ENCODE measurements at places on chromosomes 13 and 19.

DNA sequence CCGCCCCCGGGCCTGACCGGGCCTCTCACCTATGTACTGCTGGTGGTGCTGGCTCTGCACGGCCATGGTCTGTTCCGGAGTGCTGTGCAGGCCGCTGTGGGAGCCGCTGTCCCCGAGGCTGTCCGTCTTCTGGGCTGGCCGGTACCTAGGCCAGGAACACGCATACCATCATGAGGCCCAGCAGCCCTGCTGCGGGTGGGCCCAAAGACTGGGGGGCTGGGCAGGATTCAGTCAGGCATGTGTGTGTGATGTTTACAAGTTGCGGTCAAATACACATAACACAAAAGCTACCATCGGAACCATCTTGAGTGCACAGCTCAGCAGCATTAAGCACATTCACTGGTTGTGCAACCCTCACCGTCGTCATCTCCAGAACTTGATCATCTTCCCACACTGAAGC lies 32.2 kb upstream of the RANBP3 start:
- DNase-seq, result no peak

DNA sequence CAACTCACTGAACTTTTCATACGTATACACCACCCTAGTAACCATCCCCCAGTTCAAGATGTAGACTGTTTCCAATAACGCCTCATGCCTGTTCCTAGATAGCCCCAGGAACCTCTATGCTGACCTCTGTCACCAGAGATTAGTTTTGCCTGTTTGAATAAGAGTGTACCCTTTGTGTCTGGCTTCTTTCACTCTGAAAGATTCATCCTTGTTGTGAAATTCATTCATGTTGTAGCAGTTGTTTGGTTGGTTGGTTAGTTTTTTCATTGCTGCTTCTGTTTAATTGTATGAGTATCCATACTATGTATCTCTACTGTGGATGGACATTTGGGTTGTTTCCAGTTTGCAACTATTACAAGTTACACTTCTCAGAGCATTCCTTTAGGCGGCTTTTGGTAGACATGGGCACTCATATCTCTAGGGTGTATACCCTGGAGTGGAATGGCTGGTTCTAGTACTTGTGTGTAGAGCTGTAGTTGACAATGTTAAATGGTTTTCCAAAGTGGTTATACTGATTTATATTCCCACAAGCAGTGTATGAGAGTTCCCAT lies 1.6 kb downstream of the RNASEH2B start:
- no peak for DNase-seq

- DNase-seq, result no peak
These were observed 1.2 kb downstream of the RNF113B start for GRCh38 chr13:98175823-98176222.

GRCh38 chr13:67769987-67770341 lies 539.8 kb upstream of the PCDH9 start:
- no peak for DNase-seq

DNA sequence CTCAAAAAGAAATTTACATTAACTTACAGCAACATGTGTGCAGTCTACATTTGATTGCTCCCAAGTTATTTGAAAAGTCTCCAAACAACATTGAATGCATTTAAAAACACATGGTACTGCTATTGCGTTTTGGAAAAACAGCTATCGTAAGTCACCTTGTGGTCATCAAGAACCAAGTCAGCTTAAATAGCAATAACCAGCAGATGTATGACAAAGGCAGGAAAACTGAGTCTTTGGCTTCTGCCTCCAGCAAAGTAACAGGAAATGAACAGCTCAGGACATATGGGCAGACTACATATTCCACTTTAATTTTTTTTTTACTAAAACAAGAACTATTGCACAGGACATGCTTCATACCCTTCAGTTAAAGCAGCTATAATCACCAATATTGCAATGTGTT lies 580.6 kb upstream of the SPRY2 start:
- no peak for DNase-seq

DNA sequence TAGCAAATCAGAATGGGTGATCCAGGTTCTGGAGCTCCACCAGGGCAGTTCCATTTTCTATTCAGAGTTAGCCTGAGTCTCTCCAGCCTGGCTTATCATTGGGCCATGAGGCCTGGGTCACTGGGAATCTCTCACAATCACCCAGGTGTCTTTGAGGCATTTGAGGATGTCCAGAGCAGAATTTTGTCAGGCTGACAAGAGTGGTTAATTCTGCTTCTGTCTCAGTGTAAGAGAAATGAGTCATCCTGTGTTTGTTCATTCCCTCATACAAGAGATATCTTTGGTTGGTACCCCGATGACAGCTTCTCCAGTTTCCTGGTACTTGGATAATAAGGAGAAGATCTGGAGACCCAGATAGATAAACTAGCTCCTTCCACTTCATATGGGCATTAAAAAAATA lies 10.4 kb downstream of the ZNF93 start:
- no peak for DNase-seq

DNA sequence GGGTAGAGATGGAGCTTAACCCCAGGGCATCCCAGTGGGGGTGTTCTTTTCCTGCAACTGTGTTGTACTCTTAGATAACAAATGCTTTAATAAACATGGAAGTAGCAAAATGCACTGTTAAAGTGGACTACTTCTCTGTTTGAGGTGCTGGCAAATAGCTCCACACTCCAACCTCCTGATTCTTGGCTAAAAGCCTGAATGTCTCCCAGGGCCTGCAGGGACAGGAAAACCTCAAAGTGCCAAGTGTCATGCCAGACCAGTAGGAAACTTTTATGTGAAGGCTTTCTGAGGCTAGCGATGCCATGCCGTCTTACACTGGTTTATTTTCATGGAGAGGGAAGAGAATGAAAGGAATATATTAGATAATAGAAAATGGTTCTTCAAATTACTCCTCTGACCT lies 6.8 kb downstream of the FREM2 start:
- DNase-seq, result no peak

GRCh38 chr19:38395381-38396114 lies 7.1 kb downstream of the SPRED3 start:
- no peak for DNase-seq

GRCh38 chr13:100392709-100393630 lies 195.6 kb downstream of the GGACT start:
- no peak for DNase-seq

GRCh38 chr19:32652894-32653598 lies 21.9 kb downstream of the ANKRD27 start:
- no peak for DNase-seq

GRCh38 chr13:94557684-94558235 lies 38.2 kb downstream of the TGDS start:
- no peak for DNase-seq

- DNase-seq, result no peak
These were observed 58.5 kb downstream of the POSTN start for GRCh38 chr13:37539976-37540605.

GRCh38 chr19:51366389-51367254 lies 434 bp upstream of the ETFB start:
- DNase-seq, result peak; percentile 82

GRCh38 chr19:29745253-29745652 lies 30.2 kb upstream of the C19orf12 start:
- DNase-seq, result no peak

DNA sequence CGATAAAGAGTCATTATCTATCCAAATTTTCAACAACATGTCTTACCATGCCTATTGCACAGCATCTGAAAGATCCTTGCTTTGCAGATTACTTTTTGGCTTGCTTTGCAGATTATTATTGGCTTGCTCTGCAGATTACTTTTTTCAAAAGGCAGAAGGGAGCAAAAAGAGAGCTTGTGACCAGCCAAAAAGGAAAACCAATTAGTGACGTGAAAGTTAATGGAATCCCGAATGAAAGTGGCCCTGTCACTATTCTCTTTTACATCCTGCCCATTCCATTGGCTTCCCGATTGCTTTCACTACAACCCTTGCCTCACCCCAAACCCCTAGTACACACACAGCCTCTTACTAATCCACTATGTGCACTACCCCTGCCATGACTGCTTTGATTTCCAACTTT lies 81.3 kb downstream of the LHFPL6 start:
- no peak for DNase-seq

GRCh38 chr13:25300861-25301346 lies 521 bp upstream of the NUP58 start:
- no peak for DNase-seq

DNA sequence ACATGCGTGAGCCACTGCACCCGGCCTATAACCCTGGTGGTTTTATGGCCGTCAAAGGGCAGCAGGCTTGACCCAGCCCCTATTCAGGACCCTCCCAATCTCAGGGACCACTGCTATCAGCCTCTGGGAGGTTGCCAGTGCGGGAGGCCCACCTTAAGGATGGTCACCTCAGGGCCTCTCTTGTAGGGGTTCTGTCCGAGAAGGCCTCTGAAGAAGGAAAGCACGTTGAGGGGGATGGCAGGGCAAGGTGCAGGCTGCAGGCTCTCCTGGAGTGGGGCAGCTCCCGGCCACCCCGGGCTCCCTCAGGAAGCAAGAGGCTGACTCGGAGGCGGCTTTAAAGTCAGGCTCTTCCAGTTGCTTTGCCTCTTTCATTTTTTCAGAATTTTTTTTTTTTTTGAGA lies 6.0 kb upstream of the GRTP1 start:
- DNase-seq, result no peak

GRCh38 chr13:111066544-111066943 lies 48.6 kb upstream of the ARHGEF7 start:
- no peak for DNase-seq

DNA sequence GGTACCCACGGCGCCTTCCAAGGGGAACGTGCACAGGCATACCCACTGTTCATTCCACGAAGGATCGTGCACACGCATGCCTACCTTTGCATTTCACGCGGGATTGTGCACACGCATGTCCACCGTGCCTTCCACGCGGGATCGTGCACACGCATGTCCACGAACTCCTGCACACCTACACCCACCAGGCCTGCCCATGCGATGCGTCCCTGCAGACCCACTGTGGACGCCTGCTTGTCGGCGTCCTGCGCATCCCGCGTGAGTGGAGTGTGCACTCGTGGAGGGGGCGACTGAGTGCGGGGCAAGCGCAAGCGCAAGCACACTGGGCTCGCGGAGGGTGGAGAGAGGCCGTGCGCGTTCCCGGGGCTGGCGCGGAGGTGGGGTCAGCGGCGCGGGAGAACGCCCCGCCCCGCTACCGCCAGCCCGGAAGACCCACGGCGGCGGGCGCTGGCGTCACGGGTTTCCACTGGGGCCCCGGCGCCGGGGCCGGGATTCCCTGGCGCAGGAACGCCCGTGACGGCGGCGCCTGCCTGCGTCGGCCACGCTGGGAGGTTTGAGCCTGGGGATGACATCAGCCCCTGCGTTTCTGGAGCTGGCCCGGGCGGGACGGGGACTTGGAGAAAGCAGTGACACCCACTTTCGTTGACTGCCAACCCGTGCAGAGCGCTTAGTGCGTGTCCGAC lies 18.7 kb downstream of the GADD45B start:
- DNase-seq, result no peak

DNA sequence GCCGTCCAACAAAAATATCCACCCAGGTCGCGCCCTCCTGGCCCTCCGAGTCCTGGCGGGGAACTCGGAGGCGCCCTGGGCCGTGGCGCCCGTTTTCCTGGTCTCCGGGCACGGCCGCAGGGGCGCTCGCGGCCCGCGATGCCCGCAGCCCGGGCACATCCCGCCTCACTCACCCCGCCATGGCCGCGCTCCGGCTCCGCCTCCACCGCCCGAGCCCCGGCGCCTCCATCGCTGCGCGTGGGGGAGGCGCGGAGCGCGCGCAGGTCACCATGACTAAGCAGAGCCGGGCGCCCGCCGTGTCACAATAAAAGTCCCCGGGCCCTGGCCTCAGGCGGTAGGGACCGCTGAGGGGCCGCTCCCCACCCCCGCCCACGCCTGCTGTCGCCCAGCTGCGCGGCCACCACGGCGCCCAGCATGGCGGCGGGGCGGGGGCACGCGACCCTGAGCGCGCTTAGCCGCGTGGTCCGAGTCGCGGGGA lies 593 bp downstream of the KEAP1 start:
- DNase-seq, result peak; percentile 76

Measured in activated CD4-positive, CD25-positive, alpha-beta regulatory T cell (primary cell).